ENCODE measurements at places on chromosomes 3 and 15.

DNA sequence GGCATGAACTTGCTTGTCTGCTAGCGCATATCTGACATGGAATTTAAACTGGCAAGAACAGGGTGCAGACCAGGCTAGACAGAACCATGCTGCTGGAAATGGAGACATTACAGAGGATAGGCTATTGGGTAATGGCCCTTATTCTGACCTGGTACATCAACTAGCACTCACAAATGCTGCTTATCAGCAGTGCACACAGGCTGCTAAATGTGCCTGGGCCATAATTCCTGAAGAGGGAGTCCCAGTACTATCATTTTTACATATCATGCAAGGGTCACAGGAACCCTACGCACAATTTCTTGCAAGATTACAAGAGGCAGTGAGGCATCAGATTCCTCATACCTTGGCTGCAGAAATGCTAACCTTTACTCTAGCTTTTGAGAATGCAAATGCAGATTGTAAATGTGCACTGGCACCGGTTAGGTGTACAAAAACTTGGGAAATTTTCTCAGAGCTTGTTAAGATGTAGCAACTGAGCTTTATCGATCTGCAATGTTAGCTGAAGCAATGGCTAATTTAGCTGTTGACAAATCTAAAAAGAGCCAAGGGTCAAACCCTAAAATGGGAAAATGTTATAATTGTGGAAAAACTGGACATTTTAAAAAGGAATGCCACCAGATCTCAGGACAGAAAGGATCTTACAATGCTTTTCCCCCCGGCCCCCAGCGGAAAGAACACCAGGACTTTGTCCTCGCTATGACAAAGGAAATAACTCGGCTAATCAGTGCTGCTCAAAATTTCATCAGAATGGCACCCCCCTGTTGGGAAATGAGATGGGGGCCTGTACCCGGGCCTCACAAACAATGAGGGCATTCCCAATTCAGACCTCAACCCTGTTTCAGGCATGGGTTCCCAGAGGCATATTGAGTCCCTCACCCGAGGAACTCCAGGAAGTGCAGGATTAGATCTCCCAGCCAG is 21.1 kb downstream of the CCRL2 start:
- no peak for DNase-seq

DNA sequence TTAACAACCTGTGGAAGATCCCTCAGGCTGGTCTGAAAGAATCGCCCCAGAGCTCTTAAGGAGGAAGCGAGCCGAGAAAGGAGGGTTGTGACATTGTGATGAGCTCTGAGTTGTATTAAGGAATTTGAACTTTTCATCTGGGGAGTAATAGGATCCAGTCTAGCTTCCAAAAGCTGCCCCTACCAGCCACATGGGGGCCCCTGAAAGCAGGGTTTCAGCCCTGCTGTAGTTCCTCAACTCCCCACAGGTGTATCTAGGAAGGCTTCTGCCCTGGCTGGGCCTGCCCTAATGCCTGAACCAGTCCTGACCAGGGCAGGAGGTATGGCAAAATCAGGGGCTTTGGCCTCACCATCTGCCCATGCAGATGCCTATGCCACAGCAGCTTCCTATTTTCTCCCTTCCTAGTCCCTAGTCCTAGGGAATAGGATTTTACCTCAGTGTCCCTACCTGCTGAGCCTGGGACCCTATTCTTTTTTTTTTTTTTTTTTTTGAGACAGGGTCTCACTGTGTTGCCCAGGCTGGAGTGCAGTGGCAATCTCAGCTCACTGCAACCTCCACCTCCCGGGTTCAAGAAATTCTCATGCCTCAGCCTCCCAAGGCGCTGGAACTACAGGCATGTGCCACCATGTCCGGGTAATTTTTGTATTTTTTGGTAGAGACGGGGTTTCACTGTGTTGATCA is 5.0 kb upstream of the AP3S2 start:
- DNase-seq, result no peak

GRCh38 chr3:16132928-16133327 is 41.6 kb upstream of the GALNT15 start:
- DNase-seq, result no peak

DNA sequence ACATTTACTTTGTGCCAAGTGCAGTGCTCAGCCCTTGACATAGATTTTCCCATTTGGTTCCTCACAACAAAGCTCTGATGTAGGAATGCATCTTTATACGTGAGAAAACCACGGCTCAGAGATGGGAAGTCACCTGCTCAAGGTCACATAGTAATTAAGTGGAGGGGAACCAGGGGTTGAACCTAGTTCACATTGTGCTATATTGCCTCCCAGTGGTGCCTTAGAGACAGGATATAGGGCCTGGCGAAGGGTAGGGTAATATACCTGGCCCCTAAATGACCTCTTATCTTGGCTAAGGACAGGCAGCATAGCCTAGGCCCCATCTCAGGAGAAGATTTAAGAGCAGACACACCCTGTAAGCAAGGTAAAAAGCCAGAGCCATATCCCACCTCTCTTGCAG is 71.5 kb downstream of the FOXP1 start:
- DNase-seq, result no peak

- DNase-seq, result no peak
Observed at GRCh38 chr3:196620161-196620604, 19.3 kb upstream of the NRROS start.

DNA sequence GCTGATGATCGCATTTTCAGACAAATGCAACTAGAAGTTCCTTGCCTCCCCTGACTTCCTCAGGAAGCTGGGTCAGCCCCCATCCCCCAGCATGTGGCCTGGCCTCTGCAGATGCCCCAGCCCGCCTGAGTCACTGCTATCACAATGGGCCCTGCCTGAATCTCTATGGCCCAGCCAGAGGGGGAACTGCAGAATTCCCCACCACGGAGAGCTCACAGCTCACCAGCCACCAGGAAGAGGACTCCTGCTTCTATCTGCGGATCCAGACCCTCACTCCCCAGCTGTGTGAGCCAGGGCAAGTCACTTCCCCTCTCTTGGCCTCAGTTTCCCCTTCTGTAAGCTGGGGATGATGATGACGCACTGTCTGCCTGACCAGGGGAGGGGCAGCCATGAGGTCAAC is 6.9 kb downstream of the PLXND1 start:
- no peak for DNase-seq

- DNase-seq, result no peak
Observed at GRCh38 chr3:152309535-152310307, 41.0 kb downstream of the MBNL1 start.

GRCh38 chr3:112931736-112932521 is 43.0 kb downstream of the CD200R1 start:
- DNase-seq, result no peak

- DNase-seq, result no peak
Observed at GRCh38 chr3:49222002-49222401, 50.6 kb downstream of the KLHDC8B start.

DNA sequence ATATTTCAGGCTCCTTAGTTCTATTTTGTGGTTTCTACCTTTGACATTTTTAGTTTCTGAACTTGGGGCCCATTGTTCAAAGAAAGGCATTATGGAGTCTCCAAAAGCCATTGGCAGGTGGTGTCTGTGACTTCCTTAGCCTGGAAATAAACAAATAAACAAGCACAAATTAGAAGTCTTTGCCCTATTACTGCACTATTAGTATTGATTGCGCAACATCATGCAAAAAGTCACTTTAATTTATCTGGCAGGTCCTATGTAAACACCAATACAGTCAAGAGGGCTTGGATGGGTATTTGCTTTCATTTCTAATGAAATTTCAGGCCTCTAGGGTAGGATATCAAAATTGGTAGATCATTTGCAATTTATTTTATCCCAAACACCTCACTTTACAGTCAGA is 85.6 kb downstream of the LPP start:
- DNase-seq, result no peak

DNA sequence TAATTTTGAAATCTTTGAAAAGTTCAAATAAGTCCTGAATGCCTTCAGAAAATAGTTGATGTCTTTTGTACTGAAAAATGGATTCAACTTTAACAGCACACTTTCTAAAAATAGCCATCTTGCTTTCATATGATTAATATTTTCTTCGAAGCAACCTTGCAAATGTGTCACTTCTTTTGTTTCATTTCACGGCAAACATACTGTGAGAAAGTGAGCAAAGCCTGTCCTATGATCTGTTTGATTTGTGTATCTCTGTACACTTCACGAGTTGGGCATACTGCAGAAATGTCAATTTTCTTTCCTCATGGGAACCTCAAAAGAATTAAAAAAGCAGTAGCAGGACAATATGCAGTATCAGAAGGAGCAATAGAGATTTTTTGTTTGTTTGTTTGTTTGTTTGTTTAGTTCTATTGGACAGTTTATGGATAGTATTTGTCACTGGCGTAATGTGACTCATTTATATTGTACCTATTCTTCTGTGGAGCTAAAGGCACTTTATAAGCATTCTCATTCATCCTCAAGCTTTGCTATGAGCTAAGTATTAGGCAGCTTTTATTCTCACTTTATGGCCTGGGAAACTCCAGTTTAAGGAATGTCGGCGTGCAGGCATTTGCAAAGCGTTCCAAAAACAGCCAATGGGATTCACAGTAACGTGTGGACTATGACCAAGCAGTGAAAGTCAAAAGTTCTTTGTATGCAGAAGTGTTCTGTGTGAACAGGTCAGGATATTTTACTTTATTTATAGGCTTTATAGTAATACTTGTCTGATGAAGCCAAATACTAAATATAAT is 572.0 kb downstream of the NAALADL2 start:
- DNase-seq, result peak; percentile 19

- no peak for DNase-seq
Observed at GRCh38 chr3:99949956-99950670, 132.5 kb downstream of the CMSS1 start.

DNA sequence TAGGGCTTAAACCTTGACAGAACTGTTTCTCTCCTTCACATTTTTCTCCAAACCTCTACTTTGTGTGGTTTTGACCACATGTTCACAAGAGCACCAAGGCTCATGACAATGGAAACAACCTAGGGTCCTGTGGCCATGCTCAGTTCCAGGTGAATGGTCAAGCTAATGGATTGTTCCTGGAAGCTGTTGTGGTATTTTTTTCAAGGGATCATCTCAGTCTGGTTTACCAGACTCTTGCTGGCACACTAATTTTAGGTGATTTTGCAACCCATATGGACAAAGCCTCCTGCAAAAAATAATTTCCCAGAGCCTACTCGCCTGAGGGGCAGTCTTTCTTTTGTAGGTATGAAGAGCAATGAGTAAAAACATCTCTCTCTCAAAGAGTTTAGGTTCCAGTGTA is 67.2 kb downstream of the LSAMP start:
- DNase-seq, result no peak

GRCh38 chr3:187069857-187070516 is 69.3 kb downstream of the RPL39L start:
- no peak for DNase-seq

DNA sequence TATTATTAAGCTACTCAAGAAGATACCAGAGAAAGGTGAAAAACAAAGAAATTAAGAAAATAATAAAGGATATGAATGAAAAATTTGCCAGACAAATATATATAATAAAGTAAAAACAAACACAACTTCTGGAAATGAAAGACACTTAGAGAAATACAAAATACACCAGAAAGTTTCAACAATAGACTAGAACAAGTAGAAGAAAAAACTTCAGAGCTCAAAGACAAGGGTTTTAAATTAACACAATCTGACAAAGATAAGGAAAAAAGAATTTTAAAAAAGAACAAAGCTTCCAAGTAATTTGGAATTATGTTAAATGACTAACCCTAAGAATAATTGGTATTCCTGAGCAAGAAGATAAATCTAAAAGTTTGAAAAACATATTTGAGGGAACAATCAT is 135.3 kb downstream of the PLCH1 start:
- no peak for DNase-seq

- no peak for DNase-seq
Observed at GRCh38 chr15:38843051-38843501, 278.5 kb upstream of the RASGRP1 start.

- no peak for DNase-seq
Observed at GRCh38 chr3:9695746-9696145, 7.9 kb upstream of the CPNE9 start.

GRCh38 chr3:136075218-136075808 is 109.8 kb downstream of the PPP2R3A start:
- DNase-seq, result peak; percentile 58

DNA sequence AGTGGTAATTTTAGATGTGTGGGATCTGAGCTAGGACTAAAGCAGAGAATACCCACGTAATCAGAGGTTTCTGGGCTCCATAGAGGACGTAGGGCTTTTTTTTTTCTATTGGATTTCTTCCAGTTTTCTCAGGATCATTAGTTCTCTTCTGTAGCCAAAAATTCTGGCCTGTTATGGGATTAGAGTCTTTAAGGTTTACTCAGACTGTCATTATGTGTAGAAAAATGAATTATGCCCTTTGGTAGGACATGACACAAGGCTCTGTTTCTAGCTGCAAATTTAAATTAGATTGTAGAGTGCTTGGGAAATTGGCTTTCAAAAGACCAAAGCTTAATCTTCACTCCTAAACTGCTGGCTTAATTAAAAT is 1.9 kb downstream of the SETD5 start:
- no peak for DNase-seq

DNA sequence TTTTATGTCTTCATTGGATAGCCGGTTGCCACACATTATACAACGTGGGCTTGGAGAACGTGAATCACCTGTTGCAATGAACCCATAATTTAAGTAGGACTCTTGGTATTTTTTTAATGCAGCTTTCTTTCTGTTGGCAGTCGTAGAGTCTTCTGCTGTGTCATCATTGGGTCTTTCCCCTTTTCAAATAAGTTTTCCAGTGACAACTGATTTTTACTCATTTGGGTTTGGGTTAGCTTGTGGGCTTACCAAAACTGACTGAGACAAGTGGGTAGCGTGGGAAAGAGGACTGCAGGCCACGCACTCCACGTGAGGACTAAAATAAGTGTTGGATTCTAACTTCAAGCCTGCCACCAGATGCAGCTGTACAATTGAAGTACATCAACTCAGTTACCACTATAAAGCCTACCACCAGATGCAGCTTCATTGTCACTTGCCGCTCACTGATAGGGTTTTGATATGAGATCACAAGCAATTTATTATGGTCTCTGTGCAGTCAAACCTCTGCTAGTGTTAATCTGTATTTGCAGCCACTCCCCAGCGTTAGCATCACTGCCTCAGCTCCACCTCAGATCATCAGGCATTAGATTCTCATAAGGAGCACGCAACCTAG is 6.4 kb upstream of the CAPN7 start:
- no peak for DNase-seq

DNA sequence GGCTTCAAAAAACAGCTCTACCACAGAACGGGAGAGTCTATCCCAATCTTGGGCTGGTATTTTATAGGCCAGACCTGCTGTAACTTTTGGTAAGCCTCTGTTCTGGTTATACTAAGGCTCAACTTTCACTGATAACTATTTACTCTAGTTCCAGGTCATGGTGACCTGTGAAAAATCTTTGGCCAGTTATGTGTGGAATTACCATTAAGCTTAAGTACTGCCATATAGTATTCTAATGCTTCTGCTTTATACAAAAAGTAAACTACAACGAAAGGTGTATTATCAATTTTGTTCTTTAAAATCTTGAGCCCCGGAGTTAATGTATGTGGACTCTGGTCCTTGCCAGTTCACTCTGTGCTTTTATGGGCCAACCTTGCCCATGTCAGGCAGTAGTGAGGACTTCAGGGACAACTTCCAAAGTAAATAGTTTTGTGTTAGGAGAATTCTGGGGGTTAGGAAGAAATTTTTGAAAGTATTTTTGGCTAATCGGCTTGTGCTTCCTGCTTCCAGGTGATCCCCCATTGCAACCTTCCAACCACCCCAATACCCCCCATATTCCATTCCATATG is 6.4 kb downstream of the SIAH2 start:
- no peak for DNase-seq

GRCh38 chr15:88376574-88377174 is 90.5 kb downstream of the MRPL46 start:
- no peak for DNase-seq

GRCh38 chr3:9122732-9123364 is 126.6 kb downstream of the SRGAP3 start:
- DNase-seq, result no peak

- no peak for DNase-seq
Observed at GRCh38 chr3:65035246-65035645, 347.4 kb upstream of the ADAMTS9 start.
